ENCODE measurements at places on chromosomes 7 and 10. TPM values are rescaled to one million over a fixed set of nuclear protein-coding genes. Genes with fewer than 3 reads are reported as not detected.

GRCh38 chr10:112335111-112335867 is 38.6 kb upstream of the ACSL5 start:
- DNase-seq, result no peak

- no peak for DNase-seq
Observed at GRCh38 chr10:88110355-88110754, 246.9 kb downstream of the PTEN start.

- peak; percentile 48 for DNase-seq
Observed at GRCh38 chr7:47536661-47537611, 45.0 kb downstream of the TNS3 start.

DNA sequence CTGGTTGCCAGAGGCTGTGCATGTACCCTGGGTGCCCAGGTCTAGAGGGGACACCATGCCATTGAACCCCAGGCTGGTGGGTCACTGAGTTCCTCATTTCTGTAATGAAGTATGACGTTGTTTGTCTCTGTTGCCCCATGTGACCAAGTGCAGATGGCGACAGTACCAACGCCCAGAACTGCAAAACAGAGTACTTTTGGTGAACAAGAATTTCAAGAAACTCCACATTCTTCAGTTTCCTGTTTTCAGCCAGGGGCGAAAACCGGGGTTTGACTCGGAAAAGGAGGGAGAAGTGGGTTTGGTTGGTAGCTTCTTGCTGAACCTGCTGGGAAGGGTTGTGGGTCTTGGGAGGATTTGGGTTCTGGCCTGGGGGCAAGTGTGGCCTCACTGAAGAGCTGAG is 18.2 kb downstream of the CYP17A1 start:
- DNase-seq, result no peak

DNA sequence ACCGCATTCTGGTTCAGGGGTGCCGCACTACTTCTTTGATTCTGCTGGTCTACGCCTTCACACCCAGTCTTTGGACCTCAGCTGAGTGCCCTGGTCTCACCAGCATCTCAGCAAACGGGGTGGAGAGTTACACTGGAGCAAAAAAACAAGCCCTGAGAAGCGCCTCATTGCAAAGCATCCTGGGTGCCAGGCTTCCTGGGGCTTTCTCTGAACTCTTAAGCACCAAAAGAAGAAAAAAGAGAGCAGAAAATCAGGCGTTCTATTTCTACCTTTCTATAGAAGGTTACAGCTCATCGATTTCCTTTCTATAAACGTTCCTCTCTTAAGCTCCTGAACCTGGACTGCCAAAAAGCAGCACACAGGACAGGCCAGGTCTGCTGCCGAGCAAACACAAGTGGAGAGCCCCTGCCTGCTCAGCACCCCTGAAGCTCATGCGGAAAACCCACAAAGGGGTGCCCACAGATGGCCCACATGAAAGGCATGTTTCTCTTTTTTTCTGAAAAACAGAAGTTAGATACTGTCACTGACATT is 217.9 kb downstream of the SFMBT2 start:
- no peak for DNase-seq

DNA sequence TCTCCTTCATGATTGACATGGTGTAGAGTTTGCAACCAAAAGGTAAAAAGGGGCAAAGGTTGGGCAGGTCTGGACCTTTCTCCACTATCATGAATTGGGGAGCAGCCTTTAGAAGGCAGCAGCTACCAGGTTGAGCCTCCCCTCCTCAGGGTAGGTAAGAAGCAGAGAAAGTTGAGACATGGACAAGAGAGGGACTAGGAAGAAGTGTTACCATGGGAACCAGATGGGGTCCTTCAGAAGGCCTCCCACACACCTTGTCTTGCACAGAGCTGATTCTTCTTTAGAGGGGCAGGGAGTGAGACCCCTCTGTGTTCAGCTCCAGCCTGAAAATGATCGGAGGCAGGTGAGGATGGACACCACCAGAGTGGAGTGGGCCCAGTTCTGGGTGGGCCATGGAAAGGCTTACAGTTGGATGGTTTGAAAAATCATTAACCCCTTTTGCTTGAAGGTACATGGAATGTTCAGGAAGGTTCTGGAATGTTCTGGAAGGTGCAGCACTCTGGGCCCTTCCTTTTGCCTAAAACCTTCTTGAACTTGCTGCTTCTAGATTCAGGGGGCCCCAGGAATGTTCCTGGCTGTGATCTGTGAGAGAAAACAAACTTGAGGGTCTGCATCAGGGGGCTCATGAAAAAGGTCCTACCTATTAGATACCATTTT is 7.0 kb downstream of the VPS37D start:
- no peak for DNase-seq

GRCh38 chr10:9853405-9854355 is 1164.0 kb upstream of the CELF2 start:
- DNase-seq, result no peak

DNA sequence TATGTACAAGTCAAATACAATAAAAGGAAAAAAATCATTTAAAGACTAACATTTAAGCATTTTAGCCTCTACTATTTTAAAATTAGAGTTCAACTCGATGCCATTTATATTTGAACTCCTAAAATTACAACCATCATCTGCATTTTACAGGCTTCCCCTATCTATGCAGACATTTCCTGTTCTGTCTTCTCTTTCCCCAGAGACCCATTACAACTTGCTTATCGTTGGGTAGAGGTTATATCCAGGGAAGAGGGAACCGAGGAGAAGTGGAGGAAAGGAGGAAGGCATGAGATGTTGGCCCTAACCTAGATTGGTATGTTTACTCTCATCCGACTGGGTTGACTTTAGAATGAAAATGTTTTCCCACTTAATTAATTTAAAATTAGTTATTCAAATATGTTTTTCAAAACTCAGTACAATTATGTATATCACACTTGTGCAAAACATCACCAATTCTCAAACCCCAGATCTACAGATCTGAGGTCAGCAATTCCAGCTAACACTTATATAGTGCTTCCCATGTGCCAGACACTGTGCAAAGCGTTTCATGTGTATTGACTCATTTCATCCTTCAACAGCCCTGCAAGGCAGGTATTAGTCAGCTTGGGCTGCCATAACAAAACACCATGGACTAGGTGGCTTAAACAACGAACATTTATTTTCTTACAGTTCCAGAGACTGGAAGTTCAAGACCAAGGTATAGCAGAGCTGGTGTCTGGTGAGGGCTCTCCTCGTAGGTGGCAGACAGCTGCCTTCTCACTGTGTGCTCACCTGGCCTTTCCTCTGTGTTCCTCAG is 27.3 kb upstream of the HERPUD2 start:
- no peak for DNase-seq

DNA sequence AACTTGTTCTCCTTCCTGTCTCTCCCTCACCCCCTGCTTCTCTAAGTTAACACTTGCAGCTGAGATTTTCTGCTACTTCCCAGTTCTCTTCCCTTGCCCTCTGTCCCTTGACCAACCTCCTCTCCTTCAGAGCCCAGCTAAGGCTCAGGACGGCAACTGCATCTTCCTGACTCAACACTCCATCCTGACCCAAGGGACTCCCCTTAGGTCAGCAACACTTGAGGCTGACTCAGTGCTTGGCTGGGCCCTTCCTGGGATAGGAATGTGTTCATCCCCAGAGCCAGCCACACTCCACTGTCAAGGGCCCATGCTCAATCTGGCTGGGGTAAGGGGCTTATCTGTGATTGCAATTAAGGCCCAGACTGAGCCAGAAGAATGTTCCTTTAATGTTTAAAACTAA is 3.4 kb downstream of the CALHM2 start:
- DNase-seq, result no peak

DNA sequence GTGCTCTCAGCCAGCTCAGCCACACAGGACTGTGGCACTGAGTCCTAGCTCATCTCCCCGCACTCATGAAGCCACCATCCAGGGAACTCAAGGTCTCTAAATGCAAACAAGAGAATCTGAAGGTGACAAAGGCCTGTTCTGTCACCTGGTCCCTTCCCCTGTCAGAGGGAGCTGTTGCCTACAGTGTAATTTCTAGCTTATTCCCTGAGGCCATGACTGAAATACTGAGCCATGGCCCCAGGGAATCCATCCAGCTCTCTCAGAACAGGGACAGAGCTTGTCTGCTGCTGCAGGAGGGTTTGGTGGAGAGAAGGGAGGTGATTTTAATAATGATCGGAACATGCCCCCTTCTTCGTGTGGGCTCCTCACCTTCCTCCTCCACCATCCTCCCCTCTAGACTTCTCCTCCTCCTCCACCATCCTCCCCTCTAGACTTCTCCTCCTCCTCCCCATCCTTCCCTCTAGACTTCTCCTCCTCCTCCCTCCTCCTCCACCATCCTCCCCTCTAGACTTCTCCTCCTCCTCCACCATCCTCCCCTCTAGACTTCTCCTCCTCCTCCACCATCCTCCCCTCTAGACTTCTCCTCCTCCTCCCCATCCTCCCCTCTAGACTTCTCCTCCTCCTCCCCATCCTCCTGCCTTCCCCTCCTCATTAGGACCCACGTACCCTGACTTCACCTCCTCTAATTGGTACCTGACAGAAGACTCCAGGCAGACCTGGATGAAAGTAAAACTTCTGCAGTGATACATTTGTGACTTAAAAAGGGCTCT is 338.0 kb upstream of the MKI67 start:
- DNase-seq, result peak; percentile 46

DNA sequence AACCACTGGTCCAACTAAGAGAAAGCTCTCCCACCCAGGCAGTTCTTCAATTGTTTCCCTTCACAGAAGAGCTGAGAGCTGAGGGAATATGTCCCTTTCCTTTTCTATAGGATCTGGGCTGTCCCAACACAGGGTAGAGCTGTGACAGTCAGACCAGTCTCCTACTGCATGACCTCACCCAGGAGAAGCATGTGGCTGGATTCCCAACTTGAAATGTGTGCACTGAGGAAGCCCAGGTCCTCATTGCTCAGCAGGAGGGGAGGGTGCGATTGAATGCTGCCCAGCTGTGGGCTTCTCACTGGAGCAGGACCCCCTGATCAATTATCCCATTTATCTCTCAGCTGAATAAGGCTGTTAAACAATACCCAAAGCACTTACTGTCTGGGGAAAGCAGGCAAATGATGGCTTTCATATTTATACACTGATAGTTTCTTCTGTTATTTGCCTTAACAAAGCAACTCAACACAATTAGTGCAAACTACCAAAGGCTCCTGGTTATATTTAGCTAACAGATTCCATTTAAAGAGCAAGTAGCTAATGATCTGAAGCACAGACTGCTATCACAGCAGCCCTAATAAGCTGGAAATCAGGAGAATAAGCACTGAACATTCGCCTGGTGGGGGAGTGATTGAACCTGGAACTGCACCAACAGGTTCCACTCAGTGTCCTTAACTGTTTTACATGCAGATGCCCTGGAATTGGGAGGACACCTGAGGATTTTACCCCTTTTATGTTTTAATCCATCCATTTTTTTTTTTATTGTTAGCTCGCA is 508.8 kb downstream of the CCSER2 start:
- no peak for DNase-seq

- no peak for DNase-seq
Observed at GRCh38 chr10:7988989-7989388, 65.5 kb upstream of the GATA3 start.

DNA sequence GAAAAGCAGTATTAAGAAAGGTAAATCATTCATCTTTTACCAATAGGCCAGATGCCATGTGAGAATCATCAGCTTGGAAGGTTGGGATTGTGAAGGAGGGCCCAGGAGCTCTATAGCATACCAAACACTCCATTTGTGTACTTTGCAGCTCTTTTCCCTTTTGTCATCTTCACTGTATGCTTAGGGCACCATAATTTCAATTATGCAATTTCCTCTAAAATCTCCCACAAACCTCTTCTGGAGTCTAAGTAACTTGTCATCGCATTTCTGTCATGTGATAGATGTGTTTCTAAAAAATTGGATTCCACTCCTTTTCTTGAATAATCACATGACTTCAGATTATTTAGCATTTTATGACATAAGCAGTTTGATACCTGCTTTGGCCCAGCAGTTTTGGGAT is 17.9 kb downstream of the RPP30 start:
- no peak for DNase-seq

DNA sequence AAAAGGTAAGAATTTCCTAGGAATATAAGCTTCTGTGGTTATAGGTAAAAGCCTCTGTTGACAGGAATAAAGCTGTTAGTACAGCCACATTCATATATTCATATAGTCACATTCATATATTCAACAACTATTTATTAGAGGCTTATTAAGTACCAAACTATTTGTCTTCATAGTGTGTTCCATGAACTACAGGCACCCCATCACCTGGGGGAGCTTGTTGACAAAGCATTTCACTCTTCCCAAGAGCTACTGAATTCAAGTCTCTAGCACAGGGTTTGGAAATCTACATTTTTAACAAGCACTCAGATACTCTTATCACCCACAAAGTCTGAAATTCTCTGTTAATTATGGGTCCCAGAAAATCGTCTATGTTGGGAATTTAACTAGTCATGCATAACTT is 110.6 kb downstream of the RNLS start:
- no peak for DNase-seq

DNA sequence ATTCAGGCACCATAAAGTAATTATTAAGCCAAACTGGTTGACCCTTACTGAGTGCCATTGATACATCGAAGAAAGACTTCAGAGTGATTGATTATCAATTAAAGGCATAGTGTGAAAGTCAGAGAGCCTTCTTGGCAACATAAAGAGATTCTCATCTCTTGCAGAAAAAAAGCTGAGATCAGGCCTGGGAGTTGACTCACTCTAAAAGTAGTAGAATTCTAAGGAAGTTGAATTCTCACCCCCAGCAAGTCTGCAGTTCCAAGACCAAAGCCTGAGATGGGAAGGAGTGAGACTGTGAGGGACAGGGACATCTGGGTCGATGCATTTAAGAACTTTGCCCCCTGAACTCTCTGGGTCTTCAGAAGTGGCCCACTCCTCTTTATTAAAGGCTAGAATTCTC is 21.6 kb upstream of the ERCC6 start:
- no peak for DNase-seq

GRCh38 chr7:21076054-21076453 is 289.4 kb upstream of the SP8 start:
- no peak for DNase-seq

The LEP gene
- not detected for total RNA-seq

The ARHGEF35 gene
- 9.7 TPM for total RNA-seq

The NODAL gene
- total RNA-seq, result not detected

The TRUB1 gene
- total RNA-seq, result 24.7 TPM

The CYP17A1 gene
- total RNA-seq, result 12.8 TPM

The TUBAL3 gene
- total RNA-seq, result 1.1 TPM

The CTTNBP2 gene
- 5.7 TPM for total RNA-seq

The NIPSNAP2 gene
- total RNA-seq, result 83.3 TPM

The GSAP gene
- total RNA-seq, result 13.0 TPM

The MYL10 gene
- not detected for total RNA-seq

The CHPF2 gene
- 40.2 TPM for total RNA-seq

All from prostate gland (tissue), 2 donors.